ENCODE measurements at places on chromosomes 13 and 19.

- no peak for DNase-seq
These were observed 67.1 kb downstream of the MLLT1 start for GRCh38 chr19:6212403-6213265.

GRCh38 chr19:49987159-49987698, 26.3 kb upstream of the SIGLEC11 start:
- peak; percentile 58 for DNase-seq

DNA sequence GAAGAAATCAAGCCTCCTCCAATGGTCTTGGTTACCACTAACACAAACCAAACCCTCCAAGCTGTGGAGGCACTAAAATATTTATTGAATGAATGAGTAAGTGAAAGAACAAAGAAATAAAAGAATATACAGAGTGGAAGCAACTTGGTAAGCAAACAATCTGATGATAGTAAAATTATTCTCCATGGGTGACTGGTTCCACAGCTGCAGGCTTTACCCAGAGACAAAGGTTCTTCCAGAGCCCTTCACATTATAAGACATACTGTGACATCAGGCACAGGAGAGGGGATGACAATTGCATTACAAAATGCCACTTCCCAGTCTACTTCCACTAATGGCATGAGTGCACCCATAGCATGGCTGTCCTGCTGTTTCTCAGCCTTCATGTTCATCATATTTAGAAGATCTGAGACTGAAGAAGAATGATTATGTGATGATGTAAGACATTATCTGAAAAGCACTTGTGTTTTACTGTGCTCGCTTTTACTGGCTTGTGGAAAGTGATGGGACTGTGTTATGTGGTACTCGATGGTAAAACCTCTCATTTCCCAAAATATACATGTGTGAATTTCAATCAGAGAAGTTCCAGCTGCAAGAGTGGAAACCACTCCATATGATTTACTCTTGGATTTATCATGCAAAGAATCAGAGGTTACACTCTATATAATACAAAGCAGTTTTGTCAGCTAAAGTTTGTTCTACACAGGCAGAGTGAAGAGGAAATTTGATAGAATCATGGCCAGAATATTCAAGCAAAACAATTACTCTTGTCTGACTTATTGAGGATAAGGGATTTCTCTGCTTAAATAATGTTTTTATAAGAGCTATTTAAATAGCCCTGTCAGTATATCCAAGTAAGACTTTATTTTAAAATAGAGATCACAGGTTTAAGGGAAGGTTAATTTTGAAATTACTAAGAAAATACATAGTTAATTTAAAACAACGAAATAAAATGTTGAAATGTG, 220.2 kb upstream of the NBEA start:
- DNase-seq, result no peak

DNA sequence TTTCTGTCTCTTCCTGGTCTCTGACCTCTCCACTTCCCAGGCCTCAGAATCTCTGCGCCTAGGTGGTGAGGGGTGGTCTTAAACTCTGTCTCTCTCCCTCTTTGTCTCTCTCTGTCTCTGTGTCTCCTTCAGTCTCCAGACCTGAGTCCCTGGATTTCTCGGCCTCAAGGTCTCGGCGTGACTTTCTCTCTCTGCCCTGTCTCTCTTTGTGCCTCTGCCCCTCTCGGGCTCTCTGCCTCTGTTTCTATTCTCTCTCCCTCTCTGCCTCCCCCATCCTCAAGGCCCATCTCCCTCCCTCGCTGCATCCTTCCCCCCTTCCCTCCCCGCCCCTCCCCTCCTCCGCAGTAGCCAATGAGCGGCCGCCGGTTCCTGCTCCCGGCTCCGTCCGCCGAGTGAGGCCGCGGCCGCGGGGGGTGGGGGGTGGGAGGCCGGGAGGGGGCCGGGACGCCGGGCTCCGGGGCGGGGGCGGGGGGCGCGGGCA, at the start of gene CACNG7:
Gene CACNG7 (plus strand): TSS at position 344 of the 481 bp plus-strand sequence. CDS start 3,554 bp downstream, outside the sequence.
- no peak for DNase-seq

DNA sequence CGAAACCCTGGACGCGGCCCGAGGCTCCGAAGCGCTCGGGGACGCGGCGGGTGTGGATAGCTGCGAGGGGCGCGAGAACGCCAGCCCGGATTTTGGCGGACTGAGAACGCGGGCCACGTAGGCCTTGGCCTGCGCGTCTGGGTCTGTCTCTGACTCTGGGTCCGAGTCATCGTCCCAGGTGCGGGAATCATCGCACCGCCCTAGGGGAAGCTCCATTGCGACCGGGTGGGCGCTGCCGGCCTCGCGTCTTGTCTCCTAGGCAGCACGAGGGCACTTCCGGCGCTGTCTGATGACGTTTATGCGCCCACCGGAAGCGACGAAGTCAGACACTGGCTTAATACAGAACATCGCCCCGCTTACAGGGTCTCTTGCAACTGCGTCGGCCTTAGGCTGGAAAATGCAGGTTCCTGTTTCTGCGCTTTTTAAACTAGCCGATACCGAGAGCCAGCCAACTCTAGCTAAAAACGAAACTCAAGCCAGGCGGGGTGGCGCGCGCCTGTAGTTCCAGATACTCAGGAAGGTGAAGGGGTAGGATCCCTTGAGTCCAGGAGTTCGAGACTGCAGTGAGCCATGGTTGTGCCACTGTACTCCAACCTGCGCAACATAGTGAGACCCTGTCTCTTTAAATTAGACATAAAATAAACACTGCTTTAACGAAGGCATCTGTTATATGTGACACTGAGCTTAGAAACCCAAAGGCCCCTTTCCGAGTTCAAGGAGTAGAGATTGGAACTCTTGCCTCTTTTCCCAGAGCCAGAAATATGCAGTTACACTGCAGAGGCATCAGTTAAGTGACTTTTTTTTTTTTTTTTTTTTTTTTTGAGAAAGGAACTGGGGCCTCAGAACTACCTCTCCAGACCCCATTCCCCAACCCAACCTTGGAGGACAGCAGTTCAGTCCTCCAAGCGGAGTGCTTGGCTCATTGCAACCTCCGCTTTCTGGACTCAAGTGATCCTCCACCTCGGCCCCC, at the start of gene FBXW9:
Gene FBXW9 (minus strand): TSS at position 266 of the 970 bp plus-strand sequence. CDS start 50 bp downstream, at position 216.
- peak; percentile 98 for DNase-seq

DNA sequence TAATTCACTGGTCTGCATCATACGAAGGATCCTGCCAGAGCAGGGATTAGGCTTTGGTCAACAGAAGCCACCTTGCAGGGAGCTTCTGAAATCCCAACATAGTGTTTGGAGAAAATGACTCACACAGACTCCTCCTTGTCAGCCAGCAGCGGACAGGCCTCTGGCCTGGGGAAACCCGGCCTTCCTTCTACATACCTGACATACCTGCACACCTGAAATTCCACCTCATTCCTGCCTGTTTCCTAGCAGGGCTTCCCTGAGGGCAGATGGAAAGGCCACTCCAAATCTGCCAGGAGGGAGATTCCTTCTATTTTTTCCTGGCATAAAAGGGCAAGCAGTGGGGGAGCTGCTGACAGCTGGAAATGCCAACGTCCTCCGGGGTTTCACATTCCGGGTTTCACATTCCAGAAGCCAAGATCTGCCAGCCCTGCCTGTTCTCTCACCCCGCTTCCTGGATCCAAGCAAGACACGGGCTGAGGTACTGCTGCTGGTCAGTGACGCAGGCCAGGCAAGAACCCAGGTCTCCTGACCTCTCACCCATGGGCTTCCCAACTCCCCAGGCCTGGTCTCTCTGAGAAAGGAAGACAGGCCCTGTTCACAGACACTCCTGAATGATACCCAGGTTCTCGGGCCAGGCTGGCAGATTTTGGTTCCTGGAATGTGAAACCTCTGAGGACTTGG, 18.2 kb upstream of the IGFL1 start:
- no peak for DNase-seq

- no peak for DNase-seq
These were observed 68.8 kb downstream of the ZNF536 start for GRCh38 chr19:30441011-30441410.

DNA sequence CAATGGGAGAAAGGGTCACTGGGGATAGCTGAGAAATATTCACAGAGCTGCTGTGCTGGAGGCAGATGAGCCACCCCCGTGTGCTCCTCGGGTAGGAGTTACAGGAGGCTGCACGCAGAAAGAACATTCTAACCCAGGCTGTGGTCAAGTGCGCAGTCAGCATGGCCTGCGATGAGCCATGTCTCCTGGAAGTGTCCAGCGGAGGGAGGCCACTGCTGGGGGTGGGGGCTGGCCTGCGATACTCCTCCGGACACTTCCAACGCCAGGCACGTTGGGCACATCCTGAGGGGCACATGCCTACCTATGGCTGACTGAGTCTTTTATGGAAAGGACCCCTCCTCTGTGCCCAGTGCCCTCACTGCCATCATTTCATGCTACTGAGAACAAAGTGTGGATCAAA, 55.9 kb downstream of the RAB20 start:
- DNase-seq, result no peak

GRCh38 chr19:19740755-19741154, 7.8 kb upstream of the ZNF14 start:
- DNase-seq, result no peak

- no peak for DNase-seq
These were observed 91.9 kb downstream of the ZNF431 start for GRCh38 chr19:21233691-21234090.

DNA sequence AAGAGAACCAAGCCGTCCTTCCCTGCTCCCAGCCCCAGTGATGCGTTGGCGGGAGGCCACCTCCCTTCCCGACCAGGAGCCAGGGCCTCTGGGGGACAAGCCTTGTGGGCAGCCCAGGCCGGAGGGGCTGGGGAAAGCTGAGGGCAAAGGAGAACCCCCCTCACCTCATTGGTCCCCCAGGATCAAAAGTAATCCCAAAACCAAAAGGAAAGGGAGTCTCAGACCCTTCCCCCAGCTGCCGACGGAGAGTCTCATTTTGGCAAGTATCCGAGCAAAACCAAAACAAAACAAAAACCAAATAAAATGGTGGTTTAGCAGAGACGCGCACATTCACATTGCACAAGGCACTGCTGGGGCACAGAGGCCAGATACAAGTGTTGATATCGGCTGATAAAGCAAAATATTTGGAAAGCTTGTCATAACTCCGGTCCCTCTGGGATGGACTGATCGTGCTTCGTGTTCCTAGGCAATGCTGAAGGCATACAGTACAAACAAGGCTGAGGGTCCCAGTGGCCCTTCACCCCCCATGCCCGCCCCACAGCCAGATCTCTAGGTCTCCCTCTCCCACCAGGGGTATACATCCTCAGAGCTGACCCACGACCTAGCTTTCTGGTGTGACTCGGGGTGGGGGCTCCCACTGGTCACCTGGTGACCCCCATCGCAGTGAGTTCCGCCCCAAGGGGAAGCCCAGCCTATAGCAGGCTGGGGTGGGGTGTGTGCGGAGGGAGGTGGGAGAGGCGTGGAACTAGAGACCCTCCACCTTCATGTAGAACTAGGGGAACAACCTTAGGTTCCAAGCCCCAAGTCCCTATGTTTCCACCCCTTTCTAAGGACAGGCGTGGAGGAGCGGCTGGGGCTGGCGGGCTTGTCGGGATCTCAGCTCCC, 2.1 kb downstream of the CEBPA start:
- DNase-seq, result no peak

- no peak for DNase-seq
These were observed 6.2 kb upstream of the GP6 start for GRCh38 chr19:55044286-55044685.

- no peak for DNase-seq
These were observed 10.7 kb upstream of the CACNG6 start for GRCh38 chr19:53980539-53981375.

GRCh38 chr13:50203256-50203941, 188.2 kb downstream of the KCNRG start:
- DNase-seq, result no peak

GRCh38 chr13:97539651-97540610, 106.0 kb downstream of the RAP2A start:
- DNase-seq, result no peak

DNA sequence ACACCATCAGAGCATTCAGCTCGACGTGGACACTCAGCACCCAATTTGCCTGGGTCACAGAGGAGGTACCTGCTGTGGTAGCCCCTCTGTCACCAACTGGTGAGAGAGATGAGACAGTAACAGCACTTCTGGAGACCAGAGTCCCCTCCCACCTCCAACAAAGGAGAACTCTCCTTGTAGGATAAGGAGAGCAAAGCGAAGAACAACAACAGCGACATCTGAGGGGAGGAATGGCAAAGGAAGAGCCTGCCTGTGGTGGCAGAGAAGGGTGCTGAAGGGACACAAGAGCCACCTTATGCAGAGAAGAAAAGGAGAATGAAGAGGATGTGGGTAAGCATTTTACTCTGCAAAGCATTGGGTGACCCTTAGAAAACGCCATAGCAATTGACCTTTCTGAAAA, 167.8 kb downstream of the ABCC4 start:
- DNase-seq, result no peak
